Progenitor cell of endocrine pancreas (in vitro differentiated cells): ENCODE measurements at places on chromosomes 6 and 20.
A peak's percentile ranks its signal among the peaks of the same experiment; 100 is the strongest.

GRCh38 chr6:104956731-104957294 lies at the start of gene LIN28B:
Gene LIN28B, plus strand, starts transcription at chr6:104957107. Its CDS starts 144 bp downstream, at chr6:104957251.
- no peak for DNase-seq

GRCh38 chr6:12266571-12266970 lies 23.6 kb upstream of the EDN1 start:
- DNase-seq: no peak

DNA sequence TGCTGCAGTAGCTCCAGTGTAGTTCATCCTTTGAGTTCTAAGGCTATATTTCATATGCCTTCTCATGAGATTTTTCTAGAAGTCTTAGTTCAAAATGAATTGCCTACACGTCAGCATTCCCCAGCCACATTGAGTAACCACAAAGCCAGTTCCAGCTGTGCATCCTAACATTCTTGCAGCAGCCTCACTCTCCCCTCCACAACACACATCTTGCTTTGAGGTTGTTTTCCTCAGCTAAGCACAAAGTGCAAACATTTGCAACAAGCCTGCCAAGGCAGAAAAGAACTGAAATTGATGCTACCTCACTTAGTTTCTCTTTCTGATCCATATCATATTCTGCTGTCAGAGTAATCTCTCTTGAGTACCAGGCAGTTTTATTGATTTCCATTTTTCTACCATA lies 160.7 kb upstream of the KCNQ5 start:
- DNase-seq: no peak

GRCh38 chr20:38032585-38033329 lies 499 bp downstream of the TTI1 start:
- no peak for DNase-seq

GRCh38 chr6:150291968-150292710 lies 76.7 kb upstream of the IYD start:
- DNase-seq: no peak

DNA sequence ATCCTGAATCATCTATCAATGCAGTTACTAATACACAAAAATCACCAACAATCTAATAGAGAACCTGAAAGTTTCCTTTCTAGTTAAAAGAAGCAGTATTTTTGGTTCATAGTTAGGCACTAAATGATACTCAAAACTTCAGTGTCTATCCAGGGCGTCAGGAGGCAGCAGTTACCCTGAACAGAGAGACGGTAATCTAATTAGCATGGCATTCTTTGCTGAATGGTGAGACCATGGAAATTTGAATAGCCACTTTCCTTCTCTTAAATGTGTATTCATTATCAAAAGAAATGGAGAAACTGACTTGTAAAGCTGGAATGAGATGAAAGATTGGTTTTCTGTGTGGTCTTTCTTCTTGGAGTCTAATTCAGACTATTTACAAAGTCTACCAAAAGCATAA lies 146.6 kb upstream of the BMP5 start:
- DNase-seq: no peak

GRCh38 chr6:30022189-30022588 lies 38.9 kb upstream of the POLR1H start:
- no peak for DNase-seq

DNA sequence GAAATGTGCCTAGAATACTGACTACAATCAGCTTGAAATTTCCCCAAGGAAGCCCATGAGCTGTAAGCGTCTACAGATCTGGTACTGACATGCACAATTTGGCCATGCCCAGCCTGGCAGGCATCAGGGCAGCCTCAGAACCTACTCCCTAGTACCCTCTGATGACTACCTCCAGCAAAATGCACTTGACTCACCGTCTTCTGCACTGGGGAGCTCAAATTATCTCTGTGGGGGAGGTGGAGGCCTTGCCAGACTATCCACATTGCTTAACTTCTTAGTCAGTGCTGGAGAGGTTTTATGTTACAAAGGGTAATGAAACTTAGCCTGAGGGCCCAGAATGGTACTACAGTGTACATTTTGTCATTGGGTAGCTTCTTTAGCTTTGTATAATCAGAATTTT lies 126.0 kb upstream of the ADGRF1 start:
- no peak for DNase-seq

- DNase-seq: no peak
Observed at GRCh38 chr6:12621754-12622153, 94.8 kb upstream of the PHACTR1 start.

GRCh38 chr20:52049001-52049731 lies 142.4 kb downstream of the ZFP64 start:
- DNase-seq: no peak

GRCh38 chr6:75424618-75425548 lies 68.7 kb downstream of the FILIP1 start:
- DNase-seq: no peak

- peak; percentile 35 for DNase-seq
Observed at GRCh38 chr6:160750276-160750689, 48.2 kb downstream of the PLG start.

DNA sequence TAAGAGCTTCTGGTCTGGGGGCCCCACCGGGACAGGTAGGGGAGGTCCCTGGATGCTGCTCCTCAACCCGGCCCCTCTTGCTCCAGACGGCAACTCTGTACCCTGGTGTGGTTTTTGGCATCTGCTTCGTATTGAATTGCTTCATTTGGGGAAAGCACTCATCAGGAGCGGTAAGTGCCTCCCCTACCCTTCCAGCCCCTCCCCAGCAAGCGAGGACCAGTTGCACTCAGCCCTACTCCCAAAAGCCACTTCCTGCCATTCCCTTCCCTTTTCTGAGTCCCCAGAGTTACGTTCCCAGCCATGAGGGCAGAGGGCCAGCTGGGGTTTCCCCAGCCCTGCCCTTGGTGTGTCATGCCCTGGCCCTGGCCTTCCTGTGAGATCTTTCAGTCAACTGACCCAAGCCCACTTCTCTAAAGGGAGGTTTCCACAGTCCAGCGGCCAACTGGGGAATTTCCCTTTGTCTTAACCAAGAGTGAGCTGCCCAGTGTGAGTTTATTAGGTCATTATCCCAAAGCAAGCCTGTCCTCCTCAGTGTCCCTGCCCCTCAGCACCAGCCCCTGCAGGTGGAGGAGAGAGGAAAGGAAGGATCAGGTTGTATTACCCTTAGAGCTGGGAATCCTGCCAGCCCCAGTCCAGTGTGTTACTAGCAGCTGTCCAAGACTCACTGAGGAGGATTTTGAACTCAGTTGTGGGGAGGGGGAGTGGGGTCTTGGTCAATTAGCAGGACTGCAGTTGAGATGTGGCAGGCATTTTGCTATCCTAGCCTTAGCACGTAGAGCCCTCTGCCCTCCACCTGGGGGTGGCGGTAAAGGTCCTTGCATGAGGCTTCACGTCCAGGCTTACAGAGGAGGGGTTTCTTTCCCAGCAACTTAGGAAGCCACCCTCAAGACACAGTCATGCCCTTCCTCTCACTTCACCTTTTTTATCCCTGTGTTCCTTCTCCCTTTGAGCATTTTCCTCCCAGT lies 45.8 kb downstream of the TM9SF4 start:
- no peak for DNase-seq

DNA sequence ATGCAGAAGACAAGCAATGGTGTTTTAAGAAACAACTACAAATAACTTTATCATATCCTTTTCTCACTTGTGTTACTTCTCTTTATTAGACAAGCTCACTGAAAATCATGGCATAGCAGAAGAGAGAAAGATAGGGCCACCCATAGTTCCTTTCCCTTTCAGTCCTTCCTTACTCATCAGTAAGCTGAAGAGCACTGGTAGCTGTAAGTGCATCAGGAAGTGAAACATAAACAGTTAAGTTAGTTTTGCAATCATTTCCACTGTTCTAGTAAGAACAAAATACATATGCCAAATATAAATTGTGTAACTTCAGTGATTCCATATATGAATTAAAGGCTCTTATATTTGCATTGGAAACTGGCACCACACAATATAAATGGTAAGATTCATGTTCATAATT lies 220.1 kb downstream of the HACE1 start:
- no peak for DNase-seq

DNA sequence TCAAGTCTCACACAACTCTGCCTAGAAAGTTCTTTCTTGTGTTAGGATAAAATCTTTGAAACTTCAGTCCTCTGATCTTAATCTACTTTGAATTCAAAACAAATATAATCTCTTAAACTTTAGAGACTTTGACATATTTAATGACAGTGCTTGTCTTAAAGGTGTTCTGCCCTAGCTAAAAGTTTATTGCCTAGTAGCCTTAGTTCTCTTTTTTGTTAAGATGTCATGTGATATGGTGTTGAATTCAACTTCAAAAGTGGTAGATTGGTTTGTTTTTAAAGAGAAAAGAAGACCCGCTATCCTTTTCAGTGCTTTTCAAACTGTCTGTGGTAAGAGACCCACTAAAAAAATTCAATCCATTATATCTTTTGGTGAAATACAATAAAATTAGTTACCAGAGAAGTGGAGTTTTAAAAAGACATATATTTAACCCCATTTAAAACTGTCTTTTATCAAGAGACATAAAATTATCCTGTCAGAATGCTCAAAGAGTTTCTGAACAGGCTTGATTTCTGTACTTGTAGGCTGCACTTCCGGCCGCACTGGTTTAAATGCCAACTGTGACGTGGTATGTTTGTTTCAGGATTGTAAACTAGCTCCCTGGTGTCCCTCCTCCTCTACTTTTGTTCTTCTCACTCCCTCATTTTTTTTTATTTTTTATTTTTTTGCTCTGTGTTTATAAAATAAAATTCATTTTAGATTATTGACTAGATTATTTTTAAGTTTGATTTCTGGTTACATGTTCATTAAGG lies 76.5 kb downstream of the QKI start:
- no peak for DNase-seq

GRCh38 chr20:42603655-42604054 lies 586.1 kb downstream of the PTPRT start:
- DNase-seq: no peak

GRCh38 chr20:40591536-40591935 lies 97.5 kb downstream of the MAFB start:
- no peak for DNase-seq

GRCh38 chr20:21235484-21236445 lies 67.4 kb upstream of the XRN2 start:
- DNase-seq: peak; percentile 45

DNA sequence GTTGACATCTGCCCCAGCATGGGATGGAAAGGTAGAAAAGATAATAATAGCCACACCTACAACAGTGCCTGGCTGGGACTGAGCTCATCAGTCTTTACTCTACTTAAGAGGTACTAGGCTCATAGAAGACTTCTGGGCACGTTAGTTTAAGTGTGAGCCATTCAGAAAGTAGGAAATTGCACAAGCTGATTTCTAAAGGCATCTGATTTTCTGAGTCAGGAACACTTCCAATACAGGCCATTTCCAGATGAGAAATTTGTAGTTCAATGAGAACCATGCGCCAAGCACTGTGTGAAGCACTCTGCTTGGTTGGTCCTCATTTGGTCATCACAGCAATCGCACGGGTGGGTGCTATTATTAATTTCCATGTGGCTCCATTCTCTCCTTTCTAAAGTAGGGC lies 42.3 kb downstream of the MOCS1 start:
- DNase-seq: no peak

- no peak for DNase-seq
Observed at GRCh38 chr20:14821251-14821650, 483.8 kb upstream of the FLRT3 start.

DNA sequence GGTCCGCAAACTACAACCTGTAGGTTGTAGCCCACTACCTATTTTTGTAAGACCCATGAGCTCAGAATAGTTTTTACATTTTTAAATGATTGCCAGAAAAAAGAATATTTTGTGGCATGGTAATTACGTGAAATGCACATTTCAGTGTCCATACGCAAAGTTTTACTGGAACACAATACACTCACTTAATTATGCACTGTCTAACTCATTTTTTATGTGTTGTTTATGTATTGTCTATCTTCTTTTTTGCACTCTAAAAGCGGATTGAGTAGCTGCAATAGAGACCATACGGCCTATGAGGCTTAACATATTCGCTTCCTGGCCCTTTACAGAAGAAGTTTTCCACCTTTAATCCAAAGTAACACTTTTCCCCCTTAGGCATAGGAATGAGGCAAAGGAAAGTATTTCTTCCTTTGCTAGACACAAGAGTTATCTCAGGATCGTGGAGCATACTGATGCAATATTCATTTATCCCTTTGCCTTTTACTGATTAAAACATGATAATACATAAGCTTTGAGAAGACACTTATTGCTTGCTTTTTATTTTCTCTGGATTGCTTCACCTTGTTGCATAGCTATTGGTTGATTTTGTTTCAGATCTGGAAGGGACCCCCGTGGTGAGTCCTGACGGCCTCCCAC lies 69.8 kb downstream of the FNDC1 start:
- no peak for DNase-seq

GRCh38 chr6:11772109-11772825 lies 6.3 kb downstream of the ADTRP start:
- DNase-seq: no peak

DNA sequence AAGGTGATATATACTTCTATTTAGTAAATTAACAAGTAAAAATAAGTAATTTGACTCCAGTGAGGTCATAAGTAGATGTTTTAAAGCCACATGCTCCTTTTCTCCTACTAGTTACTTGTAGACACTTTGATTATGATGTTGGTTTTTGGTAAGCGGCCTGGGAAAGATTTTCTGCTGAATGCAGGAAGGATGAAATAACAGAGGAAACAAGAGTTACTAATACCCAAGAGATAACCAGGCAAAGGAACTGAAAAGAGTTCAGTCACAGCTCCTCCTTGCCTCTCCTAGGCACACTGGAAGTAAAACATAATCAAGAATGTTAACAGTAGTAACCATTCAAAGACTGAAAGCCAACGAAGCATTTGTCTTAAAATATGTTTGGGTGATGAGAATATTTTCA lies 203.3 kb downstream of the RNGTT start:
- DNase-seq: no peak

- DNase-seq: no peak
Observed at GRCh38 chr20:44448753-44449546, 26.7 kb upstream of the TTPAL start.

DNA sequence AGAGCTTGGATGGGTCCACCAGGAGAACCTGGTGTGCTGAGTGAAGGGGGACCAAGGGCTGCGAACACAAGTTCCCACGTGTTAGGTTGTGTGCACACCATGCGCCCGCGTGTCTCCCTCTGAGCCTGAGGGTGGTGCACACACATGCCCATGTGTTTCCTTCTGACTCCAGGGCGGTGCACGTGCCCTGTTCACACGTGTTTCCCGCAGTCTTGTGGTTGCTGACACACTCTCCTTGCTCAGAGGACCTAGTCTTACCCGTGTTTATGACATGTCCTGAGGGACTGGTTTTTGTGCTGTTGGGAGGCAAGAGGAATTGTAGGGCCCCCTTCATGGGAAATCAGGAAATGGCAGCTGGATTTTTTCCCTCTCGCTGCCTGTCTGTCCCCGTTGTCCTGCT lies 36.3 kb upstream of the PCMTD2 start:
- no peak for DNase-seq

DNA sequence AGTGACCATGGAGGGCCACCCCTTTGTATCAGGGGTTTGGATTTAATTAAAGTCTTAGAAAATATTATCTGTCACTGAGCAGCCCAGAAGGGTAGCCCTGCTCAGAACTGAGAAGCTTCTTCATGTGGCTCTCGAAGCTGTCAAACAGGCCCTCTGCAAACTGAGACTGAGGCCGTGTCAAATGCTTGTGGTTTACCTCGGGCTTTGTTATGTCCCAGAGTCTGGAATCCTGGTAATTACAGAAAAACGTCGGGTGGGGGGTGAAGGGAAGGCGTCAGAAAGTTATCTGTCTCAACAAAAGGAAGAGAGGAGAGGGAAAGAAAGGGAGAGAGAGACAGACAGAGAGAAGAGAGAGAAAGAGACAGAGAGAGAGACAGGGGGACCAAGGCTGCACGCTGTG lies 200.8 kb downstream of the BMP7 start:
- no peak for DNase-seq

- no peak for DNase-seq
Observed at GRCh38 chr6:16482702-16483314, 244.4 kb downstream of the GMPR start.

GRCh38 chr20:40080041-40080652 lies 608.9 kb downstream of the MAFB start:
- no peak for DNase-seq

GRCh38 chr6:48996461-48997119 lies 466.5 kb downstream of the MMUT start:
- no peak for DNase-seq
